Gastroesophageal sphincter (tissue), 4 donors: ENCODE measurements at places on chromosomes 3 and 15. TPM values are rescaled to one million over a fixed set of nuclear protein-coding genes. Genes with fewer than 3 reads are reported as not detected.
A peak's percentile ranks its signal among the peaks of the same experiment; 100 is the strongest.

DNA sequence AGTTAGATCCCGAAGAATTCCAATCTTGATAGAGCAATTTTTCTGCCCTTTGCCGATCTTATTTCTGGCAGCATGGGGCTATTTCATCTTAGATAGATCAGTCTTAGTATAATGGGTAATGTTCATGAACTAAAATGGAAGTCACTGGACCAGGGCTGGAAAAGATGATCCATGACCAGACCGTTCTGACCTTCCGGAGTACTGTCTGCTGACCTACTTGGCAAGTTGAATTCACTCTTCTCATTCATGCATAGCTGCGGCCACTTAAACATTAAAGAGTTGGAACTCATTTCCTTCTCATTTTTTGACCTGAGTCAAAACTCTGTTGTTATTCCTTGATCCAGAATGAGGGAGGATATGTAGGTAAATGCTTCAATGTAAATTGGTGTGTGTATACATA is 32.5 kb downstream of the GMNC start:
- ATAC-seq: no peak

- ATAC-seq: no peak
Observed at GRCh38 chr3:10647376-10647775, 142.0 kb upstream of the ATP2B2 start.

DNA sequence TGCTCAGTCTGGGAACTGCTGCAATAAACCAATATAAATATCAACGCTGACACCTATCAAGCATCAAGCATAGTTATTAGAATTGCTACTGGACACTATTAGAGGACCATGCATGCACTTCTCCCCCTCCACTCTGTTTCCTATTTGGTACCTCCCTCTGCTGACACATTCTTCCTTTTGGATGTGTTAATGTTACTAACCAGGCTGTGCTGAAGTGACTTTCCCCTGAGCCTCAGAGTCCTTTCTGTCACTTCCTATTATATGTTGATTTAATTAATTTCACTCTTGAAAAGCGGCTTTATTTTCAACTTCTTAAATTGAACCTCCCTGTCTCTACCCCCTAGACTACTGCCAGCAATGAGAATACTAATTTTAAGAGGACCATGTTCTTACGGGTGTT is 379.1 kb downstream of the MCTP2 start:
- no peak for ATAC-seq

DNA sequence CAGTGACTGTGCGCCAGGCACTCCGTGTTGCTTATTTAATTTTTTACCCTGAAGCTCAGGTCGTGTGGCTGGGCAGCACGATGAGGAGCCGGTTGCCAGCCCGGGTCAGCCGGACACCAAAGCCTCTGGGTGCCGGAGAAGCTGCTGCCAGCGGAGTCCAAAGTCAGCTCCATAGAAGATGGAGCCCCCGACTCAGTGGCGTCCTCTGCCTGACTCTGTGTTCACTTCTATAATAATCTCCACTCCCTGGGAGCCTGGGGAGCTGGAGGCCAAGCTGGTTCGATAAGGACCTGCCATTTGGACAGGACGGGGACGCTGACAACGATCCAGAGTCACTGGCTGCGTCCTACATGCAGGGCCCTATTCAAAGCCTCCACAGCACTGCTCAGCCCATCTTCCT is 78.6 kb downstream of the VGLL4 start:
- ATAC-seq: no peak

GRCh38 chr3:135929670-135930069 is 35.9 kb upstream of the PPP2R3A start:
- peak; percentile 39 for ATAC-seq

GRCh38 chr15:80804970-80805495 is 25.9 kb downstream of the CEMIP start:
- ATAC-seq: no peak

DNA sequence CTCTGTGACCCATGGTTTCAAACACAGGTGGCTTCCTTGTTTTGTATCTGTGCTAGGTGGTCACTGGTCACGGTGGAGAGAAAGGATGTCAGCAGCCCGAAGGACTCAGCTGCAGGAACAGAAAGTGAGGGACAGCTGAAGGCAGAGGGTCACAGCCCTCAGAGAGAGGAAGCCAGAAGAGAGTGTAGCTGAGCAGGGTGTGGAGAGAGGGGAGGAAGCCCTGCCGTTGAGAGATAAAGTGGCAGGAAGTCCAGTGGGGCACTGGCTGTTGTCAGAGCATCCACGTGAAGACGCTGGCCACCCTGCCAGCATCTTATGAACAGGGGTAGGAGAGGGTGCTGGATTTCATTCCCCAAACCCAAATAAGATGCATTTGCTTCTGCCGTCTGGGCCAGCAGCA is 36.9 kb downstream of the LIMD1 start:
- no peak for ATAC-seq

DNA sequence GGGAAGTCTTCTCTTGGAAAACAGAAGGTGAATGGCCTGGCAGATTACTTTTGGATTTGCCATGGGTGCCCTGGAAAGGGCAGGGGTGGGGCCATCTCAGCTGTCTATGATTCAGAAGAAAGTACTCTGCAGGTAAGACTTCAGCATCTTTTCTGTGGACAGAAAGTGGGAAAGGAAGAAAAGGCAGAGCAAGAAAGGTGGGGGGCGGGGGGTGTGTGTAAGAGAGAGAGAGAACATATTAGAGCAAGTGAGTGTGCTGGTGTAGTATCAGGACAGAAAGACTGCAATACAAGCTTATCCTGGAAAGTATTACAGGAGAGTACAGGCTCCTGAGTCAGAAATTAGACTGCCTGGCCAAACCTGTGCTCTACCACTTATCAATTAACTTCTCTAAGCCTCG is 5.5 kb downstream of the TAGLN3 start:
- ATAC-seq: no peak

GRCh38 chr3:178996399-178996798 is 75.2 kb downstream of the ZMAT3 start:
- ATAC-seq: no peak

GRCh38 chr3:39438880-39439279 is 28.6 kb upstream of the MOBP start:
- no peak for ATAC-seq

ERICH6 gene
- not detected for total RNA-seq

DNAH12 gene
- total RNA-seq: not detected

PDCD7 gene
- total RNA-seq: 26.4 TPM

CLSTN2 gene
- 6.6 TPM for total RNA-seq

PRTG gene
- 0.81 TPM for total RNA-seq

TRIM42 gene
- total RNA-seq: not detected

EPHA3 gene
- 17.9 TPM for total RNA-seq

PSTPIP1 gene
- total RNA-seq: 7.1 TPM
